Esophagus squamous epithelium (tissue), 5 donors: ENCODE measurements at places on chromosomes 3 and 15.

DNA sequence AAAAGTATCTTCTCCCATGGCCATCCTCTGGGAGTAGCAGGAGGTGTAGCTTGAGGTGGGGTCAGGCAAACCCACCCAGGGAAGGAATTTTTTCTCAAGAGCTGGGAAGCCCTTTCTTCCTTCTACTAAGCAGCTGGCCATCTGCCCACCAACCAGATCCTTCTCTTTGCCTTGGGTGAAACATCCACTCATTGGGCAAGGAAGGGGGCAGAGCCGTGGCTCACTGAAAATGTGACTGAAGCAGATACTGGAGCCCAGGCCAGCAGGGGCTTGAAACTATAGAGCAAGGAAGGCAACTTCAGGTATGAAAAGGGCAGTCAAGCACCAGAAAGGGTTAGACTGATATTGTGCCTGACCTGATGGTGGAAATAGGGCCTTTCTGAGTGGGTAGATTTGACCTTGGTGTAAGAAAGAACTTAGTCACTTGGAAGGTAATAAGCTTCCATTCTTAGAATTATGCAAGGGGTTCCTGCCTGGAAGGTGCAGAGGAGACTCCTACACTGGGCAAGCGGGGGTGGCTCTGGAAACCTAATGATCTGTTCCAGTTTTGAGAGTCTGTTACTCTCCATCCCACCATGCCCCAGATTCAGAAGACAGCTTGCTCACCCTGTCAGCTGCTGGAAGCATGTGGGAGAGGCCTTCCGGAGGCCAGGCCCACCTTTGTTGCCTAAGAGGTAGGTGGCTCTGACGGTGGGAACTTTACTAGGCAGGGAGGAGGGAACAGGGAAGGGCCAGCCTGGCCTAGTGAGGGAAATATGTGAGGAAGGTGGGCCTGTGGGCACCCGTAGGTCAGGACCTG lies 22.0 kb upstream of the PLA2G4E start:
- no peak for DNase-seq
- no peaks in the 10 kb centered on the region for H3K36me3 ChIP-seq
- no peaks in the 10 kb centered on the region for H3K4me1 ChIP-seq
- H3K27me3 ChIP-seq = no peaks in the 10 kb centered on the region
- no peak overlapping the region for H3K4me3 ChIP-seq
- no peak overlapping the region for H3K27ac ChIP-seq

DNA sequence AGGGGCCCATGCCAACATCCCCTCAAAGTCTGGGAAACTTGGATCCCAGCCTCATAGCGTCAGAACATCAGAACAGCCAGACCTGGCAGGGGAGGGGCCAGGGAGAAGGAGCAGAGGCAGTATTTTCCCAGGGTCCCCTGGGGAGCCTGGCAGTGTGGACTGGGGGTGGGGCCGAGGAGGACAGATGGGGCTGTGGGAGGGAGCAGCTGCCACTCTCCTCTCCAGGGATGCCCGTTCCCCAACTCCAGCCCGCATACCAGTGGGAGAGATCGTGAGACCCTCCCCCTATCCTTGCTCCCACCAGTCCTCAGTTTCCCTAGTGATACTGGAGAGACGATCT lies 6.5 kb upstream of the DNAJB8 start:
- no peaks in the 10 kb centered on the region for H3K4me1 ChIP-seq
- H3K27me3 ChIP-seq = no peaks in the 10 kb centered on the region
- no peak overlapping the region for H3K27ac ChIP-seq
- H3K4me3 ChIP-seq = no peak overlapping the region
- H3K36me3 ChIP-seq = no peaks in the 10 kb centered on the region

DNA sequence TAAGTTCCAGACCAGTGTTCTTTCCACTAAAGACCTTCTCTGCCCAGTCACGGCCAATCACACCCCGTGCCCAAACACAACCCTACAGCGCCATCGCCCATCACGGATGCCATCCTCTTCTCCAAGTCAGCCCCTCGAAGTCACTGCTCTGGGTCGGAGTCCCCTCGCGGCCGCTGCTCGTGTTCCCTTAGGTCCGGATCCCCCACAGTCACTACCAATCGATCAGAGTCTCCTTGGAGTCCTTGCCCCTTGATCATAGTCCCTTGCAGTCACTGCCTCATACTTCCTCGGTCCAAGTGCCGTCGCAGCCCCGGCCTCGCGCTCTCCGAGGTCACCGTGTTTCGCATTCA lies 461 bp downstream of the PCYT1A start:
- no peaks in the 10 kb centered on the region for H3K27me3 ChIP-seq
- DNase-seq = no peak
- no peaks in the 10 kb centered on the region for H3K36me3 ChIP-seq

- no peaks in the 10 kb centered on the region for H3K36me3 ChIP-seq
- H3K4me1 ChIP-seq = peaks cover 16% of the 10 kb centered on the region
Observed at GRCh38 chr3:126134219-126134975, 46.0 kb downstream of the ALDH1L1 start.
